RWPE2 (cell line): ENCODE measurements at places on chromosomes 6 and 20.
A peak's percentile ranks its signal among the peaks of the same experiment; 100 is the strongest.

- no peak for DNase-seq
These were observed 49.2 kb downstream of the TOMM6 start for GRCh38 chr6:41836660-41837052.

DNA sequence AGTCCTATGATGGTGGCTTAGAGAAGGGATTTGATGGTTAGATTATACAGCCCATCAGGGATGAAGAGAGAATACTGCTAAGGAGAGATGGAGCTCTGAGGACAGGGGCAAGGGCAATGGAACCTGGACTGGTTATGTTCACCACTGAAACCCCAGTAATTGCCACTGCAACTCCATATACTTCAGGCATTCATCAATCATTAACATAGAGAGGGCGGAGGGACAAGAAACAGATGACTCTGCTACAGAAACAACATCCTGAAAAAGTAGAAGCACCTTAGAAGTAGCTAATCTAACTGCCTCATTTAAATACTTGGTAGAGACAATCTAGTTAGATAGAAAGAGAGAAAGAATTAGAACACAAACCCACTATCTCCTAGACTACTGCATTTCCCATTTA is 89.8 kb downstream of the MDN1 start:
- DNase-seq = no peak

GRCh38 chr6:150797949-150798348 is 67.6 kb upstream of the MTHFD1L start:
- no peak for DNase-seq

DNA sequence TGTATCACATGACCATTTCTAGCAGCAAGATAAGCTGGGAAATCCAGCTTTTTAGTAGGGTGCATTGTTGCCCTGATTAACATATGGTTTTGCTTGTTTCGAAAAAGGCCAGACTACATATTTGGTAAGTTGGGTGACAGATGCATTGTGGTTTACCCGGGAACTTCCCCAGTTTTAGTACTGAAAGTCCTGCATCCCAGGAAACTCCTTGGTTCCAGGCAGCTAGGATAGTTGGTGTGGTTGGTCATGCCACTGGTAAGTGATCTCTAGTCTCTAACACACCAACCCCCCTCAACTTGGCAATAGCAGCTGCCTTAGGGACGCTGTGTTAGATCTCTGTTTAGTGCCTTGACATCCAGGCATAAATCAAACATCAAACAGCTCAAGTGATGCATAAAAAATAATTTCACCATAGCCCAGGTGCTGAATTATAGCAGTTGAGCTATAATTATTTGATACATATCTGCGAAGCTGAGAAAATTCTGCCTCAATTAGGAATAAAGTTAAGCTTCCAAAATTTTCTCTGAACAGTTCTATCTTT is 216.5 kb downstream of the TFAP2C start:
- DNase-seq = no peak

DNA sequence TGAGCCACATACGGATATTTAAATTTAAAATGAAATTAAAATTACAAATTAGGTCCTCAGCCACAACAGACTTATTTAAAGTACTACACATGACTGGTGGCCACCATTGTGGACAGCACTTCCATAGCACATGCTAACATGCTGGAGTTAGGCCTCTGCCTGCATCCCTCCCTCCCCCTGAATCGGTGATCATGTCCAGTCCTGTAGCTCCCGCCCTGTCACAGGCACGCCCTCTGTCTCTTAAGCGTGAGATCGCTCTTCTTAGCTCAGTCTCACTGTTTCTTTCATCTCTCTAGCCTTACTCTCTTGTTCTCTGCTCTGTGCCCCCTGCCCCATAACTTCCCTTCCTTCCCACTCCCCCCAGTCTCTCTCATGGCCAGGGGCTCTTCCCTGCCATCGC is 28.9 kb downstream of the ELMO2 start:
- DNase-seq = no peak

GRCh38 chr20:38159957-38160756 is 4.9 kb downstream of the TGM2 start:
- DNase-seq = no peak

DNA sequence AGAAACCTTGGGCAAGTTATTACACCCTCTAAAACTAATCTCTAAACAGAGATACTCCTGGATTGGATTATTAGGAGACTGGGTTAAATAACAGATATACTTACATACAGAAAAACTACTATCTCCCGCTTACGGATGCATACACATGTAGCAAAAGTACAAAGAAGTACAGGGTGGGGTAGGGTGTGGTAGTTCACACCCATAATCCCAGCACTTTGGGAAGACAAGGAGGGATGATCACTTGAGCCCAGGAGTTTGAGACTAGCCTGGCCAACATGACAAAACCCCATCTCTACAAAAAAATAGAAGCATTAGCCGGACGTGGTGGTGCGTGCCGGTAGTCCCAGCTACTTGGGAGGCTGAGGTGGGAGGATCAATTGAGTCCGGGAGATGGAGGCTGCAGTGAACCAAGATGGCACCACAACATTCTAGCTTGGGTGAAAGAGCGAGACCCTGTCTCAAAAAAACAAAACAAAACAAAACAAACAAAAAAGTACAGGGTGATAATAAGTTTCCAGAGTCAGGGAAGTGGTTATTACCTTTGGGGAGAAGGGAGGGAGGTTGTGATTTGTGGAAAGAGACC is 8.1 kb downstream of the PIM1 start:
- no peak for DNase-seq

GRCh38 chr6:138526822-138527235 is 27.5 kb upstream of the NHSL1 start:
- no peak for DNase-seq

DNA sequence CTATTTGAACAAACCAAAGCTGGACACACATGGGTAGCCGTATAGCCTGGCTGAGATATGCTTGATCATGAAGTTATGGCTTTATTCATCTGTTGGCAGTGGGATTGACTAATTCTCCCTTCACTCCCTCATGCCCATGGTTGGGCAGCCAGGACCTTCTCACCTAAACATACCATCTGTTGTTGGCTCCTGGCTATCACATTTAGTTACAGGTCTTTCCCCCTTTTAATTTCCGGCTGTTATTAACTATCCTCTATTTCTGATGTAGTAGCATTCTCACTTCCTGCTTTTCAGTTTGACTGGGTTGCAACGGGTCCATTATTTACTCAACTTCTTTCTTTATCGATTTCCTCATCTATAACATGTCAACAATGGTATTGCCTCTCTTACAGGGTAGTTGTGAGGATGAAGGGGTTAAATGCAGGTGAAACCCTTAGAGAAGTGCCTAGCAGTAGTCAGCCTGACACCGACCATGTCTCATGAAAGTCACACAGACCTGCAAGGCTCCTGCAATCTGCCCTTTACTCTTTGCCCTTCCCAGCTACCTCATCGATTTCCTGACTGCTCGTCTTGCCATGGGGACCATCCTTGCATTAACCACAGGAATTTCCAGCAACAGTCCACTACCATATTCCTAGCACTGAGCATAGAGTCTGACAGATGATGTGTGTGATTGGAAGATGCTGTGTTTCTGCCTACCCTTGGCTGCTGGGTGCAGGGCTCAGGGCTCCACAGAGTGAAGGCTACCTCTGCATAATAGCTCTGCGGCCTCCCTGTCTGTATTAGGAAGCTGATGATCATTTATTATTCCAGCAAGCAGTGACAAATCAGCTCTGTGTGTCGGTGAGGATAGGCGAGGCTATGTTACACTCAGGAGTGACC is 42.2 kb downstream of the PPP1R14C start:
- DNase-seq = no peak

- DNase-seq = peak; percentile 65
These were observed 3.3 kb downstream of the ZGPAT start for GRCh38 chr20:63711085-63711645.

GRCh38 chr6:33979750-33980149 is 166.1 kb downstream of the GRM4 start:
- no peak for DNase-seq

- DNase-seq = no peak
These were observed 6.5 kb downstream of the CEP162 start for GRCh38 chr6:84220809-84221409.

DNA sequence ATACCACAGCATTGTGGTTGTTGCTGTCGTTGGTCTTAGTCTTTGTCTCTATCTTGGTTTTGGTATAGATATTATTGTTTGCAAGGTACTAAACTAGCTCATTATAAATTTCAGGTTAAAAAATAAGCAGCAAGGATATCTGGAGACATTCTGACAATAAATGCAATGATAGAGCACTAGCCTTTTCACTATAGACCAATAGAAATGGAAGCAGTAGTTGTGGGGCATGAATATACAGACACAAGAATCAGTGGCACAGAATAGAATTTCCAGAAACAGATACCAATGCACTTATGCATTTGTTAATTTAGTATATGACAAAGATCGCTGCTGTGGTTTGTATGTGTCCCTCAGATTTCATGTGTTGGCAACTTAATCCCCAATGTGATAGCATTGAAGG is 31.1 kb upstream of the CFAP206 start:
- no peak for DNase-seq

DNA sequence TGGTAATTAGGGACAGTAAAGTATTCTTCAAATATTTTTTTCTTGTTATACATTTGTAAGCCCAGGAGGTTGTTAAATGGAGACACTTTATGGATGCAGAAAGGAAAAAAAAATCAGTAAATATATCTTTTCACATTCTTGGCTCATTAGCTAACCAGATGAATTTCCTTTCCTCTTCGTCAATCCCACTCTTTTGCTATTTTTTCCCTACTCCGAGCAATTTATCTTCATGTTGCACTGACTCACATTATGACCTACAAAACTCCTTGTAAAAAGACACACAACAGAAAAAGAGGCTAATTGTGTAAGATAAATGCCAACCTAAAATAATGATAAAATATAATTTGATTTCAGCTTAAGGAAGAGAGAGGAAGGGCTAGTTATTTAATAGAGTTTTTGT is 472.9 kb upstream of the ZNF337 start:
- no peak for DNase-seq

- DNase-seq = no peak
These were observed 19.1 kb upstream of the LOC128125822 start for GRCh38 chr6:63553208-63553607.

DNA sequence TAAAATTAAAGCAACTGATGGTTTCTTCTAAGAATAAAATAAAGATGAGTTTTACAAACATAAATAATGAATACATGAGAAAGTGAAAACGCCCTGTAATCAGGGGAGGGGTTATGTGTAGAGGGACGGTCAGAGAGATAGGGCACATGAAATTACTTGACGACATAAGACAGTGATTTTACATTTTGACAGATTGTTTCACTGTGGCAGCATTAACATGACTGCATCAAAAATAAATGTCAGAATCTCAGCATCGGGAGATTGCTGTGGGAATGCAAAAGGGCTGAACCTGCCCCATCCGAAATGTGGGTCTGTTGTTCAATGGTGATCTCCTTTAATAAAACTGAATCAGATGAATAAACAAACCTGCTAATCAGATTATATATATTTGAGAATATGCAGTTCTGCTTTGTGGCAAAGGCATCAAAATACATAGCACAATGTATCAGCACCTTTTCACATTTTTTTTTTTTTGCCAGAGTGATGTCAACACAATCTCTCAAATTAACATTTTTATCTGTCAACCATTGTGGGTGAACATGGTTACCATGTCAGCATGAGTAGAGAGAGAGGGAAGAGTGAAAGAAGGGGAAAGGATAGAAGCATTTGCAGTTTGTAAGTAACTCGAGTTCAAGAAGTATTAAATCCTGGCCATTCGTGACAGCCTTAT is 177.1 kb upstream of the MAN1A1 start:
- DNase-seq = no peak

- DNase-seq = no peak
These were observed 141.5 kb upstream of the AGPAT4 start for GRCh38 chr6:161415302-161415855.

GRCh38 chr20:8344631-8345030 is 212.6 kb downstream of the PLCB1 start:
- DNase-seq = no peak

- no peak for DNase-seq
These were observed 69.1 kb downstream of the CTNNBL1 start for GRCh38 chr20:37762716-37763485.

DNA sequence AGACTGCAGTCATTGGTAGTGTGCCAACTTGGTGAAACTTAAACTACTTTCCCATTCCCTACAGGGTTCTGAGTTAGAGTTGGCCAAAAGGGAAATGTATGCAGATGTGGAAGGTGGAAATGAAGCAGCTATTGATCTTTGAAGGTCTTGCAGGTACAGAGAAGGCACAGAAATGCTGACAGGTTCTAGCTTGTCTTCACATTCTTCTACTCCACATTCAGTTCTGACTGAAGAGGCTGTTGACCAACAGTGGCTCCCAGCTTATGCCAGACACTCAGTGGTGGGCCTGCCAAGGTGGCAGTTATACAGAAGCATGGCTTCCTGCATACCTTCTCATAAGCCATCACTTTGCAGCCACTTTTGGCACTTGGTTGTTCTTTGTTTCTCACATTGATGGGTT is 423.9 kb downstream of the CDC5L start:
- no peak for DNase-seq

DNA sequence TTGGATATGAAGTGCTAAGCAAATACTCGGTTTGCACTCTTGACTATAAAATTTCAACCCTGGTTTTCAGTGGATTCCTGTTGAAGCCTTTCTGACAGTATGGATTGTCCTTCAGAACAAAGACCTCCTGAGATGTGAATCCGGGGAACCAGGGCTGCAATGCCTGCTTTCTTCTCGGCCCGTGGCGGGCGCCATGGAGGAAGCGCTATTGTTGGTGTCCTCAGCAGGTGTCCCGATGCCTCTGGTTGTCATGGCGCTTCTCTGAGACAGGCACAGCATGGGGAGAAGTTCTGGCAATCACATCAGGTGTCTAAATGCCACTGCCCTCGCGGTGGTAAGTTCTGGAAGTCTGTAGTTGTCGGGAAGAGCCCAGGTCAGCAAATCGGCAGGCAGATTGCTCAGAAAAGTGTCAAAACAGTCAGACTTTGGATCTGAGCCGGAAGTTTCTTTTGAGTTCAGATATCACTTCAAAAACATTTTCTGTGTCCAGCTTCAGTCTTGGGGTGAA is 188.5 kb downstream of the CDH4 start:
- peak; percentile 72 for DNase-seq

GRCh38 chr6:138726757-138727097 is 46.8 kb upstream of the CCDC28A start:
- no peak for DNase-seq

DNA sequence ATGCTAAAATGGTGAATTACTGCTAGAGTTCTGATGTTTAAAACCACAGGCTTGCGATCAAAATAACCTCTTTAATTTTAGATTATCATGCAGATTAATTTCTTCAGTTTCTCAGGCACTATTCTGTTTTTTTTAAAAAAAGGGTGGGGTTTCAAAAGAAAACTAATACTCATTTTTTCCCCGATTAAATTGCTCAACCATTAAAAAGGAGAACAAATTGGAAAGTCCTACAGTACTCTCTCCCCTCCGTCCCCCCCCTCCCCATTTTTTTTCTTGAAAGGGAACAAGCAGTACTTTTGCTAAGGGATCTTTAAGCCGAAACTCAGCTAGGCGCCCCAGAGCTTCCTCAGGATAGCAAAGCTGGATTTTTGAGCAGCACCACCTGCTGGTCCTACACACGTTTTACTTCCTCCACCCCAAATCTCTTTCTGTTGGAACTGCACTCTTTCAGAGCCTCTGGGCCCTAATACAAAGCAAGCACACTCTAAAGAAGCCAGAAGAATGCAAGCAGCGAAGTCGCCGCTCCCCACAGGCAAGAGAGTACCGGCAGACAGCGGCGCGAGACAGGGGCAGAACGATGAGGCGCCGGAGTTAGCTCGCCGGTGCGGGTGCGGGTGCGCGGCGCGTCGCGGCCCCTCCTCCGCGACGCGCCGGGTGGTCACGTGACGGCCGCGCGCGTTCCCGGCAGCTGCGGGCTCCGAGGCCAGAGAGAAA is at the start of gene RNF146:
RNF146 (plus strand) TSS at position 687 of the 714 bp plus-strand sequence. CDS start 13,475 bp downstream, outside the sequence.
- DNase-seq = peak; percentile 76

GRCh38 chr6:5217356-5217755 is 43.4 kb downstream of the LYRM4 start:
- DNase-seq = no peak
